ENCODE measurements at places on chromosomes 2 and 18.
A peak's percentile ranks its signal among the peaks of the same experiment; 100 is the strongest.

- H3K36me3 ChIP-seq: no peaks in the 10 kb centered on the region
- no peak overlapping the region for H3K4me3 ChIP-seq
- H3K27ac ChIP-seq: no peak overlapping the region
- H3K27me3 ChIP-seq: no peaks in the 10 kb centered on the region
- DNase-seq: no peak
Observed at GRCh38 chr2:56088411-56088810, 95.4 kb upstream of the CCDC85A start.

DNA sequence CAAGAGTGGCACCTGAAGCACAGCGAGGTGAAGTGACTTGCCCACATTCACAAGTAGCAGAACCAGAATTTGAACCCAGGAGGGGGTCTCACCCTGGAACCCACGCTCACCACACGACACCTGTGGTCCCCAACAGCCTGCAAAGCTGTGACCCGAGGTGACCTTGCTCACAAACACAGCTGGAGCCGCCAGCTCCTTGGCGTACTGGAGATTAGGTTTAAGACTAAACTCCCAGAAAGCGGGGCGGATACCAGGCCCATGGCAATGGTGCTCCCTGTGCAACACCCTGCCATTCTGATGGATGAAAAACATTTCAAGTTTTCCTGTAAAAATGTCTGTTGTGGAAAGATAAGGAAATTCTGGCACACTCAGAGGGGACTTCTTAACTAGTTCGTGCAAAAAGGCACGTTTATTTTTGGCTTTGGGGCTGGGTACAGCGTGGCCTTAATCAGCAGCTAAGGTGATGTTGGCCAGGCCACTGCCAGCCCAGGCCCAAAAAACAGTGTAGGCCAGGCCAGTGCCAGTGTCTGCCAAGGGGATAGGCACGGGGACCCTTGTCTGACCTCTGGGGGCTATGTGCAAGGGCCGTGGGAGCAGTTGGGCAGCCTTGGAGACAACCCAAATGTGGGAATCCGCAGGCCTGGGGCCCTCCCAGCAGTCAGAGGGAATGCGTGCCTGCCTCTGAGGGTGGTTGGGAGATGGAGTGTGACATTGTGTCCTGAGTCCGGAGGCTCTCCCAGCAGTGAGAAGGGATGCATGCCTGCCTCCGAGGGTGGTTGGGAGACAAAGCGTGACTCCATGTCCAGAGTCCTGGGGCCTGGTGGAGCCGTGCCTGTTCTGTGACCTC, 185.0 kb upstream of the HS6ST1 start:
- no peaks in the 10 kb centered on the region for H3K4me1 ChIP-seq
- no peak for DNase-seq
- H3K36me3 ChIP-seq: no peaks in the 10 kb centered on the region
- H3K27me3 ChIP-seq: peaks cover 5% of the 10 kb centered on the region
- H3K27ac ChIP-seq: no peak overlapping the region

GRCh38 chr2:65383541-65384488, 48.6 kb downstream of the SPRED2 start:
- H3K4me1 ChIP-seq: peaks cover 32% of the 10 kb centered on the region
- peaks cover 19% of the 10 kb centered on the region for H3K27me3 ChIP-seq
- no peak for DNase-seq
- no peak overlapping the region for H3K27ac ChIP-seq

DNA sequence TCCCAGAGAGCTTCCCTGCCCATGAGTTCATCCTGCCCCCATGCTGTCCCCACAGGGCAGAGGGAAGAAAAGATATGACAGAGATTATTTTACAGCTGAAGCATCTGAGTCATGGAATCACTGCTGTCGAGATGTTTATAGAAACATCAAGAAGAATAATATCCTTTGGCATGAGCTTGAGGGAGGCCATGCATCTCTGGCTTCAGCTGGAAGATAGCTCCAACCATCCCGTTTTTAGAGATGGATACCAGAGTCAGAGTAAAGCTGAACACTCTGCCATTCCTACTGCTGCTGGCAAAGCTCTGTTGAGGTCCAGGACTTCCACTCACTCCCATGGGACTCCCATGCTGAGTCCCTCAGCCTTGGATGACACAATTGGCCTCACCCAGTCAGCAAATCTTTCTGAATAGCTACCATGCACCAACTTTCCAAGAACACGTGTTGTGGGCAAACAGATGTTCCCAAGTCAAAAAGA, 167.8 kb downstream of the TTC32 start:
- no peaks in the 10 kb centered on the region for H3K36me3 ChIP-seq
- no peak overlapping the region for H3K4me3 ChIP-seq
- H3K4me1 ChIP-seq: no peaks in the 10 kb centered on the region
- H3K27me3 ChIP-seq: peaks cover 3% of the 10 kb centered on the region
- no peak for DNase-seq

DNA sequence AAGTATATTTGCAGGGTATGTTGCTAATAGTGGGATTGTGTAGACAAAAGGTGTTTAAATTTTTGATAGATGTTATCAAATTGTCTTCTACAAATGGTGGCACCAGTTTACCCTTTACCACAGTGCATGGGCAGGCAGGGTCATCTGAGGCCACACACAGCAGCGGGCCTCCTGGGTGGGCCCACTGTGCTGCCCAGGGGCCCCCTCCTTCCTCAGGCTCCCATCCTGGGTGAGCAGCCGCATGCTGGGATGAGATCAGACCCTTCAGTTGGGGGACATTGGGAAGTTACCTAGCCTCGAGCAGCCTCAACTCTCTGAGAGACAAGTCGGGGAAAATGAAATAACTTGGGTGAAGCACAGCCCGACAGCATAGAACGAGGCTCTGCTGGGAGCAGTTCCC, 9.7 kb downstream of the MYO7B start:
- peaks cover 32% of the 10 kb centered on the region for H3K27me3 ChIP-seq
- H3K36me3 ChIP-seq: no peaks in the 10 kb centered on the region
- H3K4me1 ChIP-seq: no peaks in the 10 kb centered on the region
- DNase-seq: no peak
- no peak overlapping the region for H3K4me3 ChIP-seq
- no peak overlapping the region for H3K27ac ChIP-seq

- no peak overlapping the region for H3K27ac ChIP-seq
- H3K4me3 ChIP-seq: no peak overlapping the region
- H3K36me3 ChIP-seq: no peaks in the 10 kb centered on the region
- no peak for DNase-seq
- peaks cover 4% of the 10 kb centered on the region for H3K4me1 ChIP-seq
Observed at GRCh38 chr18:59087391-59087790, 52.3 kb upstream of the SEC11C start.

DNA sequence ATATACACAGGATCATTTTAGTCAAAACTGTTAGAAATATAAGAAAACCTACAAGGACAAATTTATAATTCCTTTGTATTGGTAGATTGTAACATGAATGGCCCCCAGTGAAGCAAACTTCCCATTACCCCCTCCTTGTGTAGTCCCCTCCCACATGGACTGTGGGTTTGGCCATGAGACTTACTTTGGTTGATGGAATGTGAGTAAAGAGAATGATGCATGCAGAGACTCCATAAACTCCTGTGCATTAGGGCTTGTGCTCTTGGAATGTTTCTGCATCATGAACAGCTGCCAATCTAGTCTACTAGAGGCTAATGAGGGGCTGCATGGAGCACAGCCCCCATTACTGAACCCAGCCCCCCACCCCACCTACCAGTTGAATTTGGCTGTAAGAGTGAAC, 8.3 kb upstream of the TGFA start:
- peaks cover 26% of the 10 kb centered on the region for H3K27me3 ChIP-seq
- H3K27ac ChIP-seq: no peak overlapping the region
- no peaks in the 10 kb centered on the region for H3K4me1 ChIP-seq
- no peak overlapping the region for H3K4me3 ChIP-seq

GRCh38 chr2:182318466-182319220, 108.2 kb downstream of the PDE1A start:
- H3K4me3 ChIP-seq: no peak overlapping the region
- H3K36me3 ChIP-seq: no peaks in the 10 kb centered on the region
- no peaks in the 10 kb centered on the region for H3K27me3 ChIP-seq

DNA sequence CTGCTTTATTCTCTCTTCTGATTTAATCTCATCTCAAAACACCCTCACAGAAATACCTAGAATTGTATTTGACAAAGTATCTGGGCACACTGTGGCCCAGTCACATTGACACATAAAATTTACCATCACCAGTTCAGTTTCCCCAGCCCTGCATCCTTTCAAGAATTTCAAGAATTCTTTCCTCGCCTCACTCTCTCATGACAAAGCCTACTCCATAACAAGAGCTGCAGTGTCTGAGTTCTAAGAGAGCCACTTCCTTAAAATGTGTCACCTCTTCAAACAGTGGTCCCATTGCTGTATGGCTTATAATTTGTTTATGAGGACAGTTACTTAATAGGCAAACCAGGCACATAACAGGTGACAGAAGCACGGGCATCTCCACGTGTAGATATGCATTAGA, 90.9 kb upstream of the STK39 start:
- no peaks in the 10 kb centered on the region for H3K4me1 ChIP-seq
- H3K27ac ChIP-seq: no peak overlapping the region
- H3K4me3 ChIP-seq: no peak overlapping the region
- DNase-seq: no peak
- H3K27me3 ChIP-seq: no peaks in the 10 kb centered on the region

DNA sequence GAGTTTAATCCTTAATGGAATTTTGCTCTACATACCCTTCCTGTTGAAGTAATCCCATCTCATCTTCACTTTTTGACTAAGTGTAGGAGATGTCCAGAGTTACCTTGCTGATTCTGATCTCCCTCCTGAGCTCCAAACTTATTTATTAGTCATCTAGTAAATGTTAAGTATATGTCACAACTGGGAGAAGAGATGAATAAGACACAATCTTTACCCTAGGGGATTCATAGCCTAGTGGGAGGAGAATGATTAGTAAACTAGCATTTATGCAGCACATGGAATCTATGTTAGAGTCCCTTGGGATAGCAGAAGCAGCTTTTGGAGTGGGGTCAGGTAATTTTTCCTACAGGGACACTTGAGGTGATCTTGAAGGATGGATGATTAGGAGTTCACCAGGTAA, 20.7 kb downstream of the ACVR2A start:
- no peak overlapping the region for H3K4me3 ChIP-seq
- H3K27me3 ChIP-seq: peaks cover 5% of the 10 kb centered on the region
- no peak for DNase-seq
- H3K27ac ChIP-seq: no peak overlapping the region

- H3K36me3 ChIP-seq: no peaks in the 10 kb centered on the region
- no peaks in the 10 kb centered on the region for H3K4me1 ChIP-seq
- H3K27me3 ChIP-seq: no peaks in the 10 kb centered on the region
- DNase-seq: no peak
Observed at GRCh38 chr2:52686935-52687334, 1080.7 kb upstream of the CHAC2 start.

DNA sequence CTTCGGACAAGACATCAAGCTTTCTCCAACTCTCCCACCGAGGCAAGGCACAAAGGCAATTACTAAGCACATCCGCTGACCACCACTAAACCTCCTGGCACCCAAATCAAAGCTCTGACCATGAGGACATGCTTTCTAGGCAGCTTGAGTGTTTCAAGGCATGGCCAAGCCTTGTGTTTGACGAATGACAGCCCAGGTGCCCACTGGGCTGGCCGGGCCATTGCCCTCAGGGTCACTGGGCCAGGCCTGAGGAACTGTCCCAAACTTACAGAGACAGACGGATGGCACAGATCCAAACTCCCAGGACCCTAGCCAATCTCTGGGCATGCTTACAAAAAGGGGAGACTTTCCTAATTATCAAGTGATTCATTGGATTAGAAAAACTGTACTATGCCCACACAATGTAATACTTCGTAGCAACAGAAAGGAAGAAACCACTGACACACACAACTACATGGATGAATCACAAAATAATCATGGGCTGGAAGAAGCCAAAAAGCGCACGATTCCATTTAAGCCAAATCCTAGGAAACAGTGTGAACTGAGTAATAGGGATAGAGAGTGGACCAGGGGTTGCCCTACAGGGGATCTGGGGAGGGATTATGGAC, 20.2 kb downstream of the CRACDL start:
- no peak overlapping the region for H3K4me3 ChIP-seq
- no peak for DNase-seq
- H3K4me1 ChIP-seq: peaks cover 24% of the 10 kb centered on the region
- peaks cover 53% of the 10 kb centered on the region for H3K27me3 ChIP-seq

- no peaks in the 10 kb centered on the region for H3K27me3 ChIP-seq
- H3K4me1 ChIP-seq: peaks cover 51% of the 10 kb centered on the region
- H3K36me3 ChIP-seq: peaks cover 49% of the 10 kb centered on the region
Observed at GRCh38 chr18:47911877-47912276, 18.6 kb downstream of the SMAD2 start.

GRCh38 chr2:205387350-205388055, 294.8 kb upstream of the NRP2 start:
- no peak for DNase-seq
- no peak overlapping the region for H3K27ac ChIP-seq
- H3K36me3 ChIP-seq: no peaks in the 10 kb centered on the region
- no peak overlapping the region for H3K4me3 ChIP-seq
- peaks cover 4% of the 10 kb centered on the region for H3K27me3 ChIP-seq

DNA sequence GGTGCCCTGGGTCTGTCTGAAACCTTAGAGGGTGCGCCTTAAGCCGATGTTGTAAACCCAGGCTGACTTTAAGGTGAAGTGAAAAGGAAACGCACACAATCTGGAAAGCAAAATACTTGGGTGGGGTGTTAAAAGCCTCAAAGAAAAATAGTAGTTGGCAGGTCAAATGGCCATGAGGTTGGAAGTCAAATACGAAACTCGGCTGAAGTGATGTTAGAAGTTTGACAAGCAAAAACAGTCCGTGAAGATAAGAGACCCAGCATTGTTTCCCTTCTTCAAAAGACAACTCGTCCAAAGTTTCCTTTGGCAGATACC, 1.4 kb upstream of the CDC42EP3 start:
- DNase-seq: no peak
- peak overlapping the region; percentile 67 for H3K27ac ChIP-seq
- H3K36me3 ChIP-seq: peaks cover 24% of the 10 kb centered on the region
- peaks cover 31% of the 10 kb centered on the region for H3K4me1 ChIP-seq
- peak overlapping the region; percentile 83 for H3K4me3 ChIP-seq

GRCh38 chr2:167759531-167759930, 487.9 kb downstream of the STK39 start:
- peaks cover 3% of the 10 kb centered on the region for H3K27me3 ChIP-seq
- no peak overlapping the region for H3K27ac ChIP-seq
- no peak overlapping the region for H3K4me3 ChIP-seq
- H3K4me1 ChIP-seq: no peaks in the 10 kb centered on the region

GRCh38 chr2:217657252-217657651, 345.5 kb downstream of the TNS1 start:
- H3K36me3 ChIP-seq: no peaks in the 10 kb centered on the region
- DNase-seq: no peak
- peaks cover 14% of the 10 kb centered on the region for H3K4me1 ChIP-seq
- no peak overlapping the region for H3K4me3 ChIP-seq
- H3K27me3 ChIP-seq: peaks cover 10% of the 10 kb centered on the region

GRCh38 chr2:173109253-173110188, 33.9 kb downstream of the MAP3K20 start:
- peaks cover 6% of the 10 kb centered on the region for H3K36me3 ChIP-seq
- H3K27ac ChIP-seq: no peak overlapping the region

DNA sequence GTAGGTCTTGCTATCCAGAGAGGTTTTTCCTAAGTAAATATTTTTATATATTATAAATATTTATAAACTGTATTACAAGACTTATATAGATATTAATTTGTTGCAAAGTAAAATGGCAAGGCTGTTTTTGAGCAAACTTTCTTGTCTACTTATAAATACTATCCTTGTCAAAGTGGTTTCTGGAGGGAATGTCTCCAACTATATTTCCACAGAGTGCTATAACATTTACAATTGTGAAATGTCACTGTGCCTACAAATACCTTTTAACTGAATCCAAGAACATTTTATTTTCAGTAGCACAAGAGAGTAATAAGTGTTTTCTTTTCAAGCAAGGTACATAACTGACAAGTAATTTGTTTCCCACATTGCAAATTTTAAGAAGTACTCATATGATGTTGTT, 256.8 kb downstream of the ZNF385B start:
- no peaks in the 10 kb centered on the region for H3K36me3 ChIP-seq
- no peak for DNase-seq
- H3K27me3 ChIP-seq: no peaks in the 10 kb centered on the region
- no peak overlapping the region for H3K4me3 ChIP-seq
- no peak overlapping the region for H3K27ac ChIP-seq
